ENCODE measurements at places on chromosomes 16 and 17.

DNA sequence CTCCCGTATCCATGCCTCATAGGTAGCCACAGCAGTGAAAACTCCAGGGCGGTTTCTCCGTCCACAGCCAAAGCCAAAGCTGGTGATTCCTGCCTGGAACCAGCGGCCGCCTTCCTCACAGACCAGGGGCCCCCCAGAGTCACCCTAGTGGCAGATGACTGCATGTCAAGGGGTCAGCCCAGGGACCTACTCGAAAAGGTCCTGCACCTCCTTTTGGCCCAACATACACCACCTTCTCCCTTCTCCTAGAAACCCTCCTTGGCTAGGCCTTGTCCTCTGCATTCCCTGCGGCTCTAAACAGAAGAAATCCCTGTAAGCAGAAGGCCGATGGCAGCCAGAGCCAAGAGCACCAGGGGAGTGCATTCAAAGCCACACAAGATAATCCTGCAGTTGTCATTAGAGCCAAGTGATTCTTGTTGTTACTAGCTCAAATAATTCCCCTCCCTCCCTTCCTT is 6.1 kb downstream of the PRSS36 start:
- DNase-seq, result no peak
- peaks cover 22% of the 10 kb centered on the region for H3K27me3 ChIP-seq
- H3K4me1 ChIP-seq, result peaks cover 17% of the 10 kb centered on the region
- no peak overlapping the region for H3K27ac ChIP-seq
- peaks cover 6% of the 10 kb centered on the region for H3K36me3 ChIP-seq
- H3K4me3 ChIP-seq, result no peak overlapping the region

DNA sequence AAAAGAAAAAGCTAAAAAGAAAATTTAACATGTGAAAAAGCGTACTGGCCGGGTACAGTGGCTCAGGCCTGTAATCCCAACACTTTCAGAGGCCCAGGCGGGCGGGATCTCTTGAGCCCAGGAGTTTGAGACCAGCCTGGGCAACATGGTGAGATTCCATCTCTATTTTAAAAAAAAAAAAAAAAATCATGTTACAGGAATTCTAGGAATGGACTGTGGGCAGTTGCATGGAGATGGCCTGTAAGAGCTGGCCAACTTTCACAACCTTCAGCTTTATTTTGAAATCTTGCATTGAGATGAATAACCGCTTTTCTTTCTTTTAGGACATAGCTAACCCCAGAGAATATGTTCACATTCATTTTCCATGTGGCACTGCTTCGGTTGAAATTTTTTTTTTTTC is 8.2 kb upstream of the CIAO3 start:
- no peak for DNase-seq
- peaks cover 5% of the 10 kb centered on the region for H3K4me1 ChIP-seq
- H3K27ac ChIP-seq, result no peak overlapping the region
- H3K4me3 ChIP-seq, result no peak overlapping the region

GRCh38 chr17:35586569-35587073 is 501 bp upstream of the AP2B1 start:
- H3K27ac ChIP-seq, result peak overlapping the region; percentile 94
- DNase-seq, result no peak
- no peaks in the 10 kb centered on the region for H3K36me3 ChIP-seq
- peak overlapping the region; percentile 99 for H3K4me3 ChIP-seq
- H3K27me3 ChIP-seq, result no peaks in the 10 kb centered on the region

DNA sequence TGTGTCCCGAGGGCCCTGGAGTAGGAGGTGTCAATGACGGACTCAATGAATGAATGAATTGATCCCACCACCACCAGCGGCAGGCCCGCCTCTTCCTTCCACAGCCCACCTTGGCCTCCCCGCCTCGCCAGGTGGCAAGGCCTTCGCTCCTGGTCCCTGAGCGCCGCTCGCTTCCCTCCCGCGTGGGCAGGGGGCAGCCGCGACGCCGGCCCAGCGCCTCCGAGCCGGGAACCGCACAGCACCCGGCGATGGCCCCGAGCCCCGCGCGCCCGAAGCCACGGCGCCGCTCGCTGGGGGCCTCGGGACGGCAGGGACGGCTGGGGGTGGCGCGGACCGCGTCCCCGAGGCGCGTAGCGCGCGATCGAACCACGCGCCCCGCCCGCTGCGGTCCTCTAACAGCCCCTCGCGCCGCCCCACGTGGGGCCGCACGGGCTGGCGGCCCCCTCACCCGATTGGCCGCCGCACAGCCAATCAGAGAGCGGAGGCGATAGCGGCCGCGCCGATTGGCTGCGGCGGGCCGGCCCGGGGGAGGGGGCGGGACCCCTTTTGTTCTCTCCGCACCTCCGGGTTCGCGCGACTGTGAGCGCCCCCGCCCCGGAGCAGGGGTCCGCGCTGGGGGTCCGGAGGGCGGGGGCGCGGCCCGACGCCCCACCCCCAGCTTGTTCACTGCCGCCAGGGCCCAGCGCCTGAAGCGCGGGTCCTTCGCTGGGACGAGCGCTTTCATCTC is 31.4 kb downstream of the ACTG1 start:
- H3K4me1 ChIP-seq, result peaks cover 60% of the 10 kb centered on the region
- H3K27me3 ChIP-seq, result peaks cover 5% of the 10 kb centered on the region
- DNase-seq, result peak; percentile 86
- no peaks in the 10 kb centered on the region for H3K36me3 ChIP-seq
- H3K27ac ChIP-seq, result peak overlapping the region; percentile 16
- peak overlapping the region; percentile 33 for H3K4me3 ChIP-seq

GRCh38 chr17:21283482-21284318 is 811 bp upstream of the MAP2K3 start:
- peaks cover 11% of the 10 kb centered on the region for H3K36me3 ChIP-seq
- no peak overlapping the region for H3K27ac ChIP-seq

DNA sequence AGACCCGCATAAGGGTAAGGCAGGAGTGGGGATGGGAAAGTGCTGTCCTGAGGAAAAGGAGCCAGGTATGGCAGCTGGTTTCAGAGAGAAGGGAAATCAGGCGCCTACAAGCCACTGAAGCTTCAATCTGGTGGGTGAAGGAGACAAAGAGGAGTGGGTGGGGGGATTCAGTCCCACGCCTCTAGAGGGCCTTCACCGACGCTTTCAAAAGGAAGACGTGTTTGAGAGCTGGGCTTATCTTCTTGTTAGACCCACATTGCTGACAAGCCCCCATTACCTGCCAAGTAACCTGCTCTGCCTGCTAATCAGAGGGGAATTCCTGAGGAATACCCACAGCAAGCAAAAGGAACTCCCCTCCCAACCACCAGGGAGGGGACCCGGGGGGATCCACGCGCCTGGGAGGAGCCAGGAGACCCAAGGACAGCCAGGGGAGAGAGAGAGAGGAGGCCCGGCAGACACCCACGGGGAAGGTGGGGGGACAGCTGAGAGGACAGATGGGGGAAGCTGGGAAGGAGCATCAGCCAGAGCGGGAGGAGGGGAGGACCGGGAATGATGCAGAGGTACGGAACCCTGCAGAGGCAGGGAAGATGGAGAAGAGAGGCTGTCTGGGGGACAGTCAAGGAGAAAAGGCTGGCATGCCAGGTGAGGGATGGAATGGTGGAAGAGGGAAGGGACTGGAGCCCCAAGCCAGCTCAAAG is 1.0 kb downstream of the MTMR4 start:
- no peak for DNase-seq
- H3K27me3 ChIP-seq, result no peaks in the 10 kb centered on the region
- peaks cover 39% of the 10 kb centered on the region for H3K4me1 ChIP-seq
- peaks cover 47% of the 10 kb centered on the region for H3K36me3 ChIP-seq
- H3K4me3 ChIP-seq, result peak overlapping the region; percentile 69
- no peak overlapping the region for H3K27ac ChIP-seq

GRCh38 chr17:48030531-48030930 is 7.1 kb downstream of the COPZ2 start:
- no peak for DNase-seq
- H3K27ac ChIP-seq, result peak overlapping the region; percentile 50
- H3K4me1 ChIP-seq, result peaks cover 20% of the 10 kb centered on the region
- no peaks in the 10 kb centered on the region for H3K36me3 ChIP-seq

DNA sequence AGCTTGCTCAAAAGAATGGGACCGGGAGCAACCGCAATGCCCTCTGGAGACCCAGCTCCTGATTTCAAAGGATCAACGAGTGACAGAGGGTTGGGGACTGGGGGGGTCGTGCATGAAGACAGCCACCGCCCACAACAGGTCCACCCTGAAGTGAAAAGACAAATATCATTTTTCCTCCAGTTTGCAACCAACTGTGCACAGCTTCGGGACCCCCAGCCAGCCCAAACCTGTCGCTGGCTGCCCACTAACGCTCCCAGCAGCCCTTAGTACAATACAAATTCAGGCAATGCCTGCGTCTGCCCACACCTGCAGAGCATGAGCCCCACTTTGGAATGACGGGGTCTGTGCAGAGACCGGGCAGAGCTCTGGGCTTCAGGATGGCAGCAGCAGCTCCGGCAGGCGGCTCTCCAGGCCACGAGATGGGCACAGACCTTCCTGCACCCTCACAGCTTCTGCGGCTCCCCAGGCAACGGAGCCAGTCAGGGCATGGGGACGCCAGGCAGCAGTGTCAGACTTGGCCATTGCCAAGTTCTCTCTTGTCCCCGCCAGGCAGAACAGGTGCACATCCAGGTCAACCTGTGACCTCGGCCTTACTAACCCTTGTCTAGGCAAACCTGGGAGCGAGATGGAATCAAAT is 60.1 kb downstream of the TBC1D16 start:
- no peak overlapping the region for H3K4me3 ChIP-seq
- H3K27ac ChIP-seq, result no peak overlapping the region
- no peak for DNase-seq
- H3K27me3 ChIP-seq, result no peaks in the 10 kb centered on the region
- peaks cover 51% of the 10 kb centered on the region for H3K4me1 ChIP-seq

DNA sequence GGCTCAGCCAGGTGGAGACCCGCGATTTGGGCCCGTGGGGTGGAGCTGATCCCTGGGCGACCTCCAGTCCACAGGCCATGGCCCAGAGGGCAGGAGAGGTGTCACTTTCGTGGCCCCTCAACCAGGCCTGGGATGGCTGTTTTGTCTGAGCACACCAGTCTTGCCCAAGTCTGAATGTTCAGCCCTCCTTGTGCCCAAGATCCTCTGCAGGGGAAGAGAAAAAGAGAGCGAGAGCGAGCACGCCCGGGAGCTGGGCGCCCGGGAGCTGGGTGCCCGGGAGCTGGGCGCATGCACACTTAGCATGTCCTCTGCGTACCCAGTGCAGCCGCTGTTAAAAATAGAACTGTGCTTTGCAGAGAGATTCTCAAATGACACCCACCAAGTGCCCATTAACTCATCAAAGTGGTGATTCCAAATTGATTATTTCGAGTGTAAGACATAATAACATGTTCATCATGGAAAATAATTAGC is 403.3 kb upstream of the TNRC6C start:
- H3K36me3 ChIP-seq, result no peaks in the 10 kb centered on the region
- no peak for DNase-seq
- peaks cover 30% of the 10 kb centered on the region for H3K4me1 ChIP-seq
- H3K27me3 ChIP-seq, result no peaks in the 10 kb centered on the region

- H3K27me3 ChIP-seq, result no peaks in the 10 kb centered on the region
- no peaks in the 10 kb centered on the region for H3K36me3 ChIP-seq
- peak overlapping the region; percentile 47 for H3K27ac ChIP-seq
- peaks cover 32% of the 10 kb centered on the region for H3K4me1 ChIP-seq
- no peak for DNase-seq
Measured at GRCh38 chr17:1762233-1762900, 507 bp downstream of the SERPINF1 start.

- H3K27me3 ChIP-seq, result no peaks in the 10 kb centered on the region
- H3K4me3 ChIP-seq, result no peak overlapping the region
- H3K4me1 ChIP-seq, result peaks cover 15% of the 10 kb centered on the region
- no peaks in the 10 kb centered on the region for H3K36me3 ChIP-seq
- H3K27ac ChIP-seq, result peak overlapping the region; percentile 63
Measured at GRCh38 chr17:57708410-57708809, 36.7 kb downstream of the CCDC182 start.

DNA sequence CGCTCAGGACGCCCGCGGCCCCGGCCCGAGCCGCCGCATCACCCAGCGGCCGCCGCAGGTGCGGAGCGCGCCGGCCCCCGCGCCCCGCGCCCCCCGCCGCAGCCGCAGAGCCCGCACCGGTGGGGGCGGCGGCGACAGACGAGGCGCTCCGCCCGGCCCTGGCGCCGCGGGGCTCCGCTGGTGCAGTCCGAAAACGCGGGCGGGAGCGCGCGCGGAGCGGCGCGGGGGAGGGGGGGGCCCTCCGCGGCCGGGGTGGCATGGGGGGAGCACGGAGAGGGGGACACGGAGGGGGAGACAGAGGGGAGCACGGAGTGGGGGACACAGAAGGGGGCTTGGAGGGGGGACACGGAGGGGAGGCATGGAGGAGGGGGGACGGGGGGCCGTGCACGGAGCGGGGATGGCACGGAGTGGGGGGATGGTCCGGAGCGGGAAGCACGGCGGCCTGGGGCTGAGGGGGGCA is at the start of gene AATK:
AATK (minus strand) TSS at position 189 of the 460 bp plus-strand sequence. CDS start 229 bp downstream, outside the sequence.
- H3K27me3 ChIP-seq, result no peaks in the 10 kb centered on the region
- no peak for DNase-seq
- H3K36me3 ChIP-seq, result peaks cover 40% of the 10 kb centered on the region
- H3K4me1 ChIP-seq, result peaks cover 54% of the 10 kb centered on the region
- H3K4me3 ChIP-seq, result peak within 1 kb of the TSS; percentile 50

DNA sequence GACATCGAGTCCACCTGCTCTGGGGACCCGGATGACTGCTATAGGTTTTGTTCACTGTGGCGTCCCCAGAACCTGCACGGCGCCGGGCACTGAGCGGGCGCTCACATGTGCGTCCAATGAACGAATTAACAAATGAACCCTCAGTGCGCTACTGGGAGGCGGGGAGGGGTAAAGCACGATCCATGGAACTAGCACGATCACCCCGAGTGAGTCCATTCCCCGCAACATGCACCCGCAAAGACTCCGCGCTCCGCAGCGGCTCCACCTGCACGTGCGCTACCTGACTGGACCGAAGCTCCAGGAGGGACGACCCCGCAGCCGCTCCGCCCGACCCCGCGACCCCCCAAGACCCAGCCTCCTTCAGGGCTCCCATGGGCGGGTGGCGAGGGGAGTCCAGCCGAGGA is 491 bp downstream of the TRAP1 start:
- peaks cover 24% of the 10 kb centered on the region for H3K4me1 ChIP-seq
- H3K27me3 ChIP-seq, result no peaks in the 10 kb centered on the region
- H3K4me3 ChIP-seq, result peak overlapping the region; percentile 91
- peak overlapping the region; percentile 57 for H3K27ac ChIP-seq
- H3K36me3 ChIP-seq, result peaks cover 16% of the 10 kb centered on the region

GRCh38 chr17:57407287-57408070 is 151.2 kb downstream of the MSI2 start:
- H3K4me3 ChIP-seq, result no peak overlapping the region
- H3K27ac ChIP-seq, result peak overlapping the region; percentile 80
- H3K36me3 ChIP-seq, result peaks cover under 1% of the 10 kb centered on the region
- H3K27me3 ChIP-seq, result no peaks in the 10 kb centered on the region
- no peak for DNase-seq

- H3K4me3 ChIP-seq, result no peak overlapping the region
- peaks cover 3% of the 10 kb centered on the region for H3K36me3 ChIP-seq
- H3K4me1 ChIP-seq, result peaks cover 7% of the 10 kb centered on the region
- no peaks in the 10 kb centered on the region for H3K27me3 ChIP-seq
- H3K27ac ChIP-seq, result peak overlapping the region; percentile 64
- no peak for DNase-seq
Measured at GRCh38 chr17:50190293-50190602, 11.2 kb downstream of the COL1A1 start.

DNA sequence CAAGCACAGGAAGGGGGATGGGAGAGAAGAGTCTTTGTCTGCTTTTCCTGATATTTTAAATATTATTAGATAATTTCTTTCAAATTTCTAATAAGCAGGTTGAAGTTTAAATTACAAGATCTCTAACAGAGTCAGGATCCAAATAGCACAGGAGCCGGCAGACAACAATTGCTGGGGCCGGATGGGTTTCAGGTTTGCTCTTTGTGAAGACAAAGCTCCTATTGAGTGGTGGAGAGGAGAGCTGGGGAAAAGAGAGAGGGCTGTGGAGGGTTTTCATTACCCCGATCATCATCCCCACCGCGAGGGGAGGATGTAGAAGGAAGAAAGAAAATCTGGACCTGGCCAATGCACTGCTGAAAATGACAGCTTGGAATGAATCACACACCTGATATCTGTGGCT is 197.3 kb downstream of the SOX9 start:
- no peak overlapping the region for H3K27ac ChIP-seq
- no peaks in the 10 kb centered on the region for H3K27me3 ChIP-seq
- H3K4me1 ChIP-seq, result no peaks in the 10 kb centered on the region
- no peak overlapping the region for H3K4me3 ChIP-seq
